Transverse colon (tissue), 4 donors: ENCODE measurements at places on chromosomes 4 and X. TPM values are rescaled to one million over a fixed set of nuclear protein-coding genes. Genes with fewer than 3 reads are reported as not detected.

DNA sequence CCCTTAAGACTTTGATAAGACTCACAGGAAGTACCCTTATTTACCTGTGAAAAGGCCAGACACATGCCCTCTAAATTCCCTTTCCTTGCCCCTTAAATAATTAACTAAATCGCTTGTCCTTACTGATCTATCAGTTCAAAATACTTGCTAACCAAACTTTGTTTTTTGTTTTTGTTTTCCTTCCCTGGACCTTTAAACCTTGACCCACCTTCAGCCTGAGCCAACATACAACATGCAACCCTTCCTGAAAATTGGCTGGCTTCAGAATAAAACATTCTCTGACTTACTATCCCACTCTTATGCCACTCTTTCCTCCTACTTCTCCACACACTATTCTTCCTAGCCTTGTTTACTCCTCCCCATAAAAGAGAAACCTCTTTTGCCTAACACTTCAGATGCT, 448.1 kb upstream of the TRAM1L1 start:
- DNase-seq, result no peak
- H3K27me3 ChIP-seq, result no peaks in the 10 kb centered on the region
- no peak overlapping the region for H3K4me3 ChIP-seq
- no peaks in the 10 kb centered on the region for H3K36me3 ChIP-seq

Gene UGT2B10
- total RNA-seq, result 0.27 TPM

GRCh38 chr4:182449930-182450439, 206.8 kb downstream of the TENM3 start:
- no peaks in the 10 kb centered on the region for H3K36me3 ChIP-seq
- H3K27ac ChIP-seq, result no peak overlapping the region
- peaks cover 15% of the 10 kb centered on the region for H3K4me1 ChIP-seq
- DNase-seq, result no peak
- H3K27me3 ChIP-seq, result peaks cover 87% of the 10 kb centered on the region

Gene CTAG2
- total RNA-seq, result not detected

Gene TSPAN7
- 170 TPM for total RNA-seq

GRCh38 chr4:17770845-17771244, 10.6 kb downstream of the FAM184B start:
- H3K4me3 ChIP-seq, result no peak overlapping the region
- H3K27me3 ChIP-seq, result no peaks in the 10 kb centered on the region
- H3K27ac ChIP-seq, result no peak overlapping the region

GRCh38 chrX:149371986-149372385, 133.1 kb downstream of the IDS start:
- H3K27me3 ChIP-seq, result no peaks in the 10 kb centered on the region
- no peaks in the 10 kb centered on the region for H3K36me3 ChIP-seq
- no peak overlapping the region for H3K4me3 ChIP-seq
- no peak for DNase-seq

DNA sequence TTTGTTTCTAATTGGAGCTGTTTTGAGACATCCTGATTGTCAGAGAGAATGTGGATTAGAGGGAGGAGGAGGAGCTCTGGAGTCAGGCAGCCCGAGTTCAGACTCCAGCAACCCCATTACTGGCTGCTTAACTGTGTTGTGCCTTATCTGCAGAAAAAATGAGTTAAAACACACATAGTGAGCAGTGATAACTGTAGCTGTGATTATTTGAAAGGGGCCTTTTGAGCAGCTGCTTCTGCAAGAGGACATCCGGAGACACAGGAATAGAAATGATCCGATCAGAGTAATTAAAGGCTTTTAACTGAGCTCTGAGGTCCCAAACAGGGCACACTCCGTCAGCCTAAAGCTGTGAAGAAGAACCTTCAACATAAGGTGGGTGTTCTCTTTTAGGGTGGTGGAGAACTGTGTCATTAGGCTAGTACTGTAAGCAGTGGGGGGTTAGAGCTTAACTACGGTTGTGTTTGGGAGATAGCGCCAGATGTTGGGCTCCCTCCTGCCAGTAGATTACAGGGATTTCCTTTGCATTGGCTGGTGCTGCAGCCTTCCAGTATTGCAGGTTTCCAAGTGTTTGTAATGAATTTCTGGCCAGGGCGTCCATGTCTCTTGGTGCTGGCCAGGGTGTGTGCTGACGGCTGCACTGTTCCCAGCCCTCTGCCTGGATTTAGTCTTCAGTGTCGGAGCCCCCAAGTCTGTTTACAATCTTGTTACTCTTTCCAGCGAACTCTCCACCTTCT, 24.3 kb downstream of the ADD1 start:
- H3K27ac ChIP-seq, result peak overlapping the region; percentile 70
- peaks cover 74% of the 10 kb centered on the region for H3K4me1 ChIP-seq
- H3K27me3 ChIP-seq, result no peaks in the 10 kb centered on the region
- H3K36me3 ChIP-seq, result no peaks in the 10 kb centered on the region

Gene CDS1
- total RNA-seq, result 31.8 TPM

GRCh38 chr4:71333960-71334359, 4.9 kb upstream of the SLC4A4 start:
- H3K4me3 ChIP-seq, result no peak overlapping the region
- DNase-seq, result no peak
- no peaks in the 10 kb centered on the region for H3K4me1 ChIP-seq
- no peaks in the 10 kb centered on the region for H3K27me3 ChIP-seq

DNA sequence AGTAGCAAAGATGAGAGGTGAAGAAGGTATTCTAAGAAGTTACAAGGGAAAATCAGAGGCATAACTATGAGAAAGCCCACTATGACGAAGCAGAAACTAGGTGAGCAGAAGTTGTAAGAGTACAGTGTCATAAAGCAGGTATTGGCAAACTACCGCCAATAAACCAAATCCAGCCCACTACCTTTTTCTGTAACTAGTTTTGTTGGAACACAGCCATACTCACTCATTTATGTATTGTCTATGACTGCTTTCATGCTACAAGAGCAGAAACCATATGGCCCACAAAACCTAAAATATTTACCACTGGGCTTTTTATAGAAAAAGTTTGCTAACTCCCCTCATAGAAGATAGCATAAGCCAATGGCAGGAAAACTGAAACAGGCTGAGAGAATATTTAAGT, 31.8 kb upstream of the ZCCHC13 start:
- DNase-seq, result no peak
- H3K27me3 ChIP-seq, result no peaks in the 10 kb centered on the region
- no peak overlapping the region for H3K4me3 ChIP-seq
- H3K36me3 ChIP-seq, result no peaks in the 10 kb centered on the region
- no peak overlapping the region for H3K27ac ChIP-seq
- no peaks in the 10 kb centered on the region for H3K4me1 ChIP-seq

GRCh38 chr4:83153417-83153816, 38.9 kb upstream of the PLAC8 start:
- no peaks in the 10 kb centered on the region for H3K36me3 ChIP-seq
- no peak overlapping the region for H3K27ac ChIP-seq
- H3K4me3 ChIP-seq, result no peak overlapping the region
- H3K4me1 ChIP-seq, result peaks cover 3% of the 10 kb centered on the region

DNA sequence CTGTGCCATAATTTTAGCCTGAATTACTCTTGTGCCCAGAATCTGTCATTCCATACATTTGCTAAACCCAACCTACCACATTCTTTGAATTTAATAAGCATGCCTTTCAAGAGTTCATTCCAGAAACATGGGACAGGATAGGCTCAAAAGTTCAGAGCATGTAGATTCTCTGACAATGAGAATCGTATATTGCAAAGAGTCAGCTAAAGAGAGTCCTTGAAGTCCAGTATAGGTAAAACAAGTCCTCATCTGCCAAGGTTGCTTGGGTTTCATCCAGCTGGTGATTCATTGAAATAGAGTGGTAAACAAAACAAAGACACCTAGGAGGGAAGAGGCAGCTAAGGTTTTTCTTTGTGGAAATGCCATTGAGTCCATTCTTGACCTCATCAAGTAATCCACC, 249.3 kb upstream of the DIPK2B start:
- no peak for DNase-seq
- H3K27ac ChIP-seq, result no peak overlapping the region
- H3K27me3 ChIP-seq, result no peaks in the 10 kb centered on the region
- no peak overlapping the region for H3K4me3 ChIP-seq
- H3K4me1 ChIP-seq, result no peaks in the 10 kb centered on the region

Gene MTMR8
- total RNA-seq, result 15.1 TPM

- no peak for DNase-seq
- H3K36me3 ChIP-seq, result no peaks in the 10 kb centered on the region
- no peak overlapping the region for H3K4me3 ChIP-seq
- H3K4me1 ChIP-seq, result peaks cover 23% of the 10 kb centered on the region
- peak overlapping the region; percentile 80 for H3K27ac ChIP-seq
- H3K27me3 ChIP-seq, result no peaks in the 10 kb centered on the region
Measured at GRCh38 chr4:37879365-37879764, 11.5 kb upstream of the TBC1D1 start.

GRCh38 chrX:30219372-30219771, 4.0 kb downstream of the MAGEB2 start:
- no peak overlapping the region for H3K4me3 ChIP-seq
- no peaks in the 10 kb centered on the region for H3K4me1 ChIP-seq
- H3K27ac ChIP-seq, result no peak overlapping the region
- H3K36me3 ChIP-seq, result no peaks in the 10 kb centered on the region

GRCh38 chrX:23616361-23616760, 50.9 kb upstream of the PRDX4 start:
- no peak overlapping the region for H3K4me3 ChIP-seq
- no peak overlapping the region for H3K27ac ChIP-seq
- no peaks in the 10 kb centered on the region for H3K27me3 ChIP-seq
- DNase-seq, result no peak
- H3K4me1 ChIP-seq, result no peaks in the 10 kb centered on the region

- no peak overlapping the region for H3K4me3 ChIP-seq
- H3K27me3 ChIP-seq, result no peaks in the 10 kb centered on the region
- no peak for DNase-seq
- H3K27ac ChIP-seq, result no peak overlapping the region
- H3K36me3 ChIP-seq, result no peaks in the 10 kb centered on the region
Measured at GRCh38 chr4:48854982-48855381, 24.1 kb downstream of the OCIAD1 start.

DNA sequence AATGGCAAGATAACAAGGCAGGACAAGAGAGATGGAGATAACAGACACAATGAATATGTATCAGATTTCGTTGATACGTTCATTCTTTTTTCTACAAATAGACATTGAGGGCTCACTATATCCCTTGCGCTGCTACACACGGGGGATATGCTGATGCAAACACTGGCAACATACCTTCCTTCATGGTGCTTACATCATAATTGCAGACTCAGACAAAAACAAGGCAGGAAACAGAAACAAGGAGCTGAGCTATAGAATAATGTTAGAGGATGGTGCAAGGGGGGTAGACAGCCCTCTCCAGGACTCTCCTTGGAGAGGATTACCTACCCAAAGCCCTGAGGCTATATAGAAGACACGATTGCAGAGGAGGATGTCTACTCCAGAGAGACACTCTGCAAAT, 1069.5 kb downstream of the DMD start:
- no peak for DNase-seq
- H3K4me3 ChIP-seq, result no peak overlapping the region
- no peaks in the 10 kb centered on the region for H3K4me1 ChIP-seq
- H3K27me3 ChIP-seq, result no peaks in the 10 kb centered on the region

DNA sequence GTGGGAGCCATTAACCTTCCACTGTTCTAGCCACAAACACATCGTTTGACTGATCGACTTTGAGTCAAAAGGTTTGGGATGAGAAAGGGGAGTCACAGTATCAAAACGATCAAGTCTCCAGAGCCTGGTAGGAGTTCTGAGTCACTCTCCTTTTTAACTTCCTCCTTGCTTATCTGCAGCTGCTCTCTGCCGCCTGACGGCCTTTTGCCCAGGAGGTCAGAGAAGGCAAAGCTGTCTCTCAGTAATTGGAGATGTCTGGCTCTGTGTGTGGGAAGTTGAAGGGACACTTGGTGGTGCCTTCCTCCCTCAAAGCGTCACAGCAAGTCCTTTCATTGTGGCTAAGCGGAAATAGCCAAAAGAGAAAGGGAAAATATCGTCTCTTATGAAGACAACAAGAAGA, 63.1 kb downstream of the ANOS1 start:
- no peak overlapping the region for H3K4me3 ChIP-seq
- no peaks in the 10 kb centered on the region for H3K4me1 ChIP-seq
- H3K36me3 ChIP-seq, result no peaks in the 10 kb centered on the region
- H3K27ac ChIP-seq, result no peak overlapping the region

GRCh38 chrX:6694221-6694620, 159.3 kb upstream of the VCX3A start:
- no peaks in the 10 kb centered on the region for H3K36me3 ChIP-seq
- DNase-seq, result no peak
- H3K4me3 ChIP-seq, result no peak overlapping the region
- no peaks in the 10 kb centered on the region for H3K27me3 ChIP-seq
